Right lobe of liver (tissue), 6 donors: ENCODE measurements at places on chromosomes 16 and 17. TPM values are rescaled to one million over a fixed set of nuclear protein-coding genes. Genes with fewer than 3 reads are reported as not detected.

The VPS25 gene
- 36.5 TPM for total RNA-seq

The ZMYND15 gene
- total RNA-seq, result 1.6 TPM

The PRSS27 gene
- total RNA-seq, result 0.98 TPM

The MYADML2 gene
- total RNA-seq, result not detected

The AIPL1 gene
- not detected for total RNA-seq

The WFDC1 gene
- total RNA-seq, result 1.8 TPM

DNA sequence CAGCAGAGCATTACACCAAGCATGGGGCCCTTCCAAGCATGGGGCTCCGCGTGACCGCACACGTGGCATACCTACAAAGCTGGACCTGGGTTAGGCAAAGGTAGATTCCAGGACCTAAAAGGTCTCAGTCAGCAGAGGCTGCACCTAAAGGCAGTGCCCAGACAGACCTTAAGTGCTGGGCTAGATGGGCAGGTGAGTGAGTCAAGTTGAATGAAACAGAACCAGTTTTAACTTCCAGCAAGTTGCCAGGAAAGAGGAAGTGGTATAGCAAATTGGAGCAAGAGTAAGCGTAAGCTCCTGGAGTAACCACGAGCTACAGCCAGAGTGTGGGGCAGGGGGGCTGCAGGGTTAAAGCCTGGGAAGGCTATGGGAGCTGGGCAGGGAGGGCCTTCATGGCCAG lies 49.5 kb downstream of the SRCIN1 start:
- H3K4me3 ChIP-seq, result no peak overlapping the region
- H3K27ac ChIP-seq, result no peak overlapping the region
- no peak for DNase-seq

GRCh38 chr17:64787921-64788271 lies 125.8 kb upstream of the SMURF2 start:
- H3K36me3 ChIP-seq, result peaks cover 3% of the 10 kb centered on the region
- DNase-seq, result no peak
- H3K4me1 ChIP-seq, result no peaks in the 10 kb centered on the region
- no peak overlapping the region for H3K4me3 ChIP-seq

DNA sequence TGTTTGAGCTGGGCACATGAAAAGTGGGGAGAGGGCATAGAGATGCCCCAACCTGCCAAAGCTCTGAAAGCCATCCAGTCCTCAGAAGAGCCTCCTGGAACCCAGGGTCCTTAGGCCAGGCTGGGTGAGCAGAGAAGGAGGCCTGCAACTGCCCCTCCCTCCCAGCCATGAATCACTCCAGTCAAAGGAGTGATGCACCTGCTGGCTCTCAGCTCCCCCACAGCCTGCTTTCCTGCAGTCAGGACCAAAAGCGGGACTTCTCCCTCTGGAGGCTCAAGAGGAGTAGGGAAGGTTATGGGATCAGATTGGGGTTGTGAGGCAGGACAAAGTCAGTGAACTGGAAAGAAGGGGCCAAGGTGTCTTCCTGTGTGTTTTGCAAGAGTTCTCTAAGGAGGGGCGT lies 145.6 kb downstream of the TMEM132E start:
- H3K4me3 ChIP-seq, result no peak overlapping the region
- no peak for DNase-seq
- no peak overlapping the region for H3K27ac ChIP-seq
- no peaks in the 10 kb centered on the region for H3K4me1 ChIP-seq

GRCh38 chr16:82156761-82157533 lies 13.1 kb downstream of the MPHOSPH6 start:
- H3K36me3 ChIP-seq, result peaks cover 3% of the 10 kb centered on the region
- no peaks in the 10 kb centered on the region for H3K27me3 ChIP-seq
- no peaks in the 10 kb centered on the region for H3K4me1 ChIP-seq
- H3K4me3 ChIP-seq, result no peak overlapping the region
- H3K27ac ChIP-seq, result no peak overlapping the region
- DNase-seq, result no peak

- no peaks in the 10 kb centered on the region for H3K36me3 ChIP-seq
- no peaks in the 10 kb centered on the region for H3K4me1 ChIP-seq
- H3K4me3 ChIP-seq, result peak overlapping the region; percentile 99
- peak; percentile 56 for DNase-seq
Measured at GRCh38 chr17:67244431-67245072, 444 bp downstream of the HELZ start.

- DNase-seq, result no peak
- H3K4me1 ChIP-seq, result peaks cover 4% of the 10 kb centered on the region
- no peak overlapping the region for H3K27ac ChIP-seq
- H3K27me3 ChIP-seq, result no peaks in the 10 kb centered on the region
- no peaks in the 10 kb centered on the region for H3K36me3 ChIP-seq
Measured at GRCh38 chr16:3054965-3055733, 8.8 kb downstream of the MMP25 start.

DNA sequence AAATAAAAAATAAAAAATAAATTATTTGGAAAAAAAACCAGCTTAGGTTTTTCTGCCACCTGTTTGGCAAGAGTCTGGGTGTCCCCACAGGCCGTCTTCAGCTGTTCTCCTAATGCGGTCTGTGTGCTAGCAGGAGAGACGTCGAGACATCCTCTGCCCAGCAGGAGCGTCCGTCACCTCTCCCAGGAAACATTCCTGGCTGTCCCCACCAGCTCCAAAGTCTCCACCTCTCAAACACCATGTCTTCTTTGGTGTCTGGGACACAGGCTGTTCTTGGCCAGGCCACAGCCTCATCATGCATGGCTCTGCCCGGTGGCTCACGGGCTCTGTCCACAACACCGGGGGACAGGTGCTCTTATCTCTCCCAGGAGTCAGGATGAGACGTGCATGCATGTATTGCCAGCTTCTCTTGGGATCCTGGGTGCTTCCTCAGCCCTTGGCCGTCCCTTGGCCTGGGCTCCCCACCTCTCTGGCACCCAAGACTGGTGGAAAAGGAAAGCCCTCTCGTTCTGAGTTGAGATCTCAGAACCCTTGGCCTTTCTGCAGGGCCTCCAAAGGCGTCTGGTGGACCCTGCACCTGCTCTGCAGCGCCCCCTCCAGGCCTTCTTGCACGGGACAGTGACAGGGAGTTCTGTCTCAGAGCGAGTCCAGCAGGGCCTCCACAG lies 84.9 kb upstream of the CBX4 start:
- no peaks in the 10 kb centered on the region for H3K4me1 ChIP-seq
- DNase-seq, result peak; percentile 52
- no peaks in the 10 kb centered on the region for H3K36me3 ChIP-seq

- no peaks in the 10 kb centered on the region for H3K36me3 ChIP-seq
- no peak overlapping the region for H3K4me3 ChIP-seq
- DNase-seq, result no peak
Measured at GRCh38 chr17:29698019-29698777, 75.5 kb upstream of the CORO6 start.
